ENCODE measurements at places on chromosomes 2 and 18. TPM values are rescaled to one million over a fixed set of nuclear protein-coding genes. Genes with fewer than 3 reads are reported as not detected.

DNA sequence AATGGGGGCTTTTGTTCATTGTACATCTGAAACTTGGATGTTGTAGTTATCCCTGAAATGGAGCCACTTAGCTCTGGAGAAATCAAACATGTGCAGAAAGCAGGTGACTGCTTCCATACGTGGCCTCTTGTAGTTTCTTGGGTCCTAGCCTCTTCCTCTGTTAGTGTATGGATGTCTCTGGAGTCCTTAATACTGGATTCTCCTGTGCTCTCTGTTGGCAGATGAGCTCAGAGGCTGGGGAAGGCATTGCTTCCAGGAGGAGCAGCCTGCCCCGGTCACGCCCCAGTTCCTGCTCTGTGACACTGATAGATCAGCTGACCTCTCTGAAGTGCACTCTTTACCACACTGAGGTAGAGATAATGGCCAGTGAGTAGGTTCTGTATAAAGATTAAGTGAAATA lies 176.2 kb downstream of the LDLRAD4 start:
- peaks cover 18% of the 10 kb centered on the region for H3K27me3 ChIP-seq
- H3K36me3 ChIP-seq: no peaks in the 10 kb centered on the region
- no peaks in the 10 kb centered on the region for H3K4me1 ChIP-seq
- peak; percentile 59 for DNase-seq
- no peak overlapping the region for H3K4me3 ChIP-seq

GRCh38 chr2:218622606-218623365 lies 15.1 kb downstream of the PLCD4 start:
- no peak overlapping the region for H3K27ac ChIP-seq
- H3K36me3 ChIP-seq: peaks cover 25% of the 10 kb centered on the region
- no peaks in the 10 kb centered on the region for H3K27me3 ChIP-seq
- DNase-seq: no peak
- no peak overlapping the region for H3K4me3 ChIP-seq

The MAPK4 gene
- not detected for total RNA-seq

The ME2 gene
- total RNA-seq: 32.4 TPM

Measured in osteocyte (in vitro differentiated cells).